ENCODE measurements at places on chromosomes 12 and 14. TPM values are rescaled to one million over a fixed set of nuclear protein-coding genes. Genes with fewer than 3 reads are reported as not detected.
A peak's percentile ranks its signal among the peaks of the same experiment; 100 is the strongest.

GRCh38 chr14:103061482-103061976 is 4.2 kb upstream of the CDC42BPB start:
- no peak for DNase-seq

- no peak for DNase-seq
Observed at GRCh38 chr14:31205681-31206535, 1.7 kb downstream of the HECTD1 start.

The PLD4 gene
- total RNA-seq = 0.08 TPM

The PRKAB1 gene
- total RNA-seq = 9.3 TPM

The KRT5 gene
- 1.4 TPM for total RNA-seq

DNA sequence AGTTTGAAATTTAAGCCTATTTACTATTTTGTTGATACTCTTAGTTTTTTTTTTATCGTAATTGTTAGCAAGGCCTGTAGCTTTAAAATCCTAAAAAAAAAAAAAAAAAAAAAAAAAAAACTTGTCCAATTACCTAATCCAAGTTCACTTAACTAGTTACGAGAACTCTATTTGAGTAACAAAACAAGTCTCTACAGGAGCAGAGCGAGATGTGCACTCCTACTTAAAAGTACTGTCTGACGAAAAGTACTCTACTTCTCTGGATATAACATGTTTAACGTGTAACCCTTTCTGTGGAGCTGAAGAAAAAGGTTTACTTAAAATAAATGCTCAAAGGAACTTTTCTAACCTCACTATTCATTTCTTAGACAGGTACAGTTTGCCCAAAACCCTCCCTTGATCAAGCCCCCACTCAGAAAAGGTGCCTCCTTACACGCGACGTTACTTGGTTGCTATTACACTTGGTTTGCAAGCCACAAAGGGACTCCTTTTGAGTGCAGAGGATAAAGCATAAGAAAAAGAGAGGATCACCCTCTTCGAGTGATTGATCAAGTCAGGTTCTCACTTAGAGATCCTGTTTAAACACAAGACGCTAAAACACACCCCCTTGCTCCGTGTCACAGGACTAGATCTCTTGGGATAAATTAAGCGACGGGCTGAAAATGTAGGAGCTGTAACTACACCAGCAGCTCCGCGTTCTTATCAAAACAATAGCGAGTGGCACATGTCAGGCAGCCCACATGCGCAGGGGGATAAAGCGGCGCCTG is 2.2 kb downstream of the BAZ1A start:
- DNase-seq = no peak

DNA sequence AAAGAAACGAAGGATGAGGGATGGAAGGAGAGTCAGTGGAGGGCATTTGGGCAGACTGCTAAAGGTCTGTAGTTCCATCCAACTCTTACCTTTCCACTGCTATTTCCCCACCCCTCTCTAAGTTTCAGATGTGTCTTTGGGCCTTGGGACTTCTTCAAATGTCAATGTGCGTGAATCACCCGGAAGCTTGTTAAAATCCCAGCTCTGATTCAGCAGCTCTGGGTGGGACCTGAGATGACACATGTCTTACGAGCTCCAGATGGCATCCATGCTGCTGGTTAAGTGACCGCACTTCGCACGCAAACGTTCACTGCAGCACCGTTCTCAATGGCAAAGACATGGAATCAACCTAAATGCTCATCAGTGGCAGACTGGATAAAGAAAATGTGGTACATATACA is 309.9 kb downstream of the VRK1 start:
- no peak for DNase-seq

The ACVRL1 gene
- total RNA-seq = 57.5 TPM

- no peak for DNase-seq
Observed at GRCh38 chr12:20628226-20628787, 66.8 kb upstream of the SLCO1C1 start.

- DNase-seq = no peak
Observed at GRCh38 chr14:68244262-68244980, 424.8 kb downstream of the RAD51B start.

The DBX2 gene
- total RNA-seq = 0.19 TPM

The MDGA2 gene
- total RNA-seq = not detected

GRCh38 chr14:90730206-90730766 is 85.9 kb downstream of the TTC7B start:
- DNase-seq = no peak

DNA sequence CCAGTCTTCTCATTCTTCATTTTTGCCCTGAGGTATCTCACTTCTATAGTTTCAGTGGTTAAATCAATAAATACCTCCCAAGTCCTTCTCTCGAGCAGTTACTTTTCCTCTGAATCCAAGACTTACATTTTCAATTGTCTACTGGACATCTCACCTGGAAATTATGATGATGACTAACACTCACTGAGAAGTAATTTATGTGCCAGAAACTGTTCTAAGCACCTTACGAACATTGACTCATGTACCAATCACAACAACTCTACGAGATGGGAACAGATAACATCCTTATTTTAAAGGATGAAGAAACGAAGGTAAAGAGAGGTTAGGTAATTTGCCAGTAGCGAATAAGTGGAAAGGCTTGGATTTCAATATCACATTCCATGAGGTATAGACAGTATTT is 94.1 kb downstream of the EML5 start:
- no peak for DNase-seq

The OR6C2 gene
- not detected for total RNA-seq

DNA sequence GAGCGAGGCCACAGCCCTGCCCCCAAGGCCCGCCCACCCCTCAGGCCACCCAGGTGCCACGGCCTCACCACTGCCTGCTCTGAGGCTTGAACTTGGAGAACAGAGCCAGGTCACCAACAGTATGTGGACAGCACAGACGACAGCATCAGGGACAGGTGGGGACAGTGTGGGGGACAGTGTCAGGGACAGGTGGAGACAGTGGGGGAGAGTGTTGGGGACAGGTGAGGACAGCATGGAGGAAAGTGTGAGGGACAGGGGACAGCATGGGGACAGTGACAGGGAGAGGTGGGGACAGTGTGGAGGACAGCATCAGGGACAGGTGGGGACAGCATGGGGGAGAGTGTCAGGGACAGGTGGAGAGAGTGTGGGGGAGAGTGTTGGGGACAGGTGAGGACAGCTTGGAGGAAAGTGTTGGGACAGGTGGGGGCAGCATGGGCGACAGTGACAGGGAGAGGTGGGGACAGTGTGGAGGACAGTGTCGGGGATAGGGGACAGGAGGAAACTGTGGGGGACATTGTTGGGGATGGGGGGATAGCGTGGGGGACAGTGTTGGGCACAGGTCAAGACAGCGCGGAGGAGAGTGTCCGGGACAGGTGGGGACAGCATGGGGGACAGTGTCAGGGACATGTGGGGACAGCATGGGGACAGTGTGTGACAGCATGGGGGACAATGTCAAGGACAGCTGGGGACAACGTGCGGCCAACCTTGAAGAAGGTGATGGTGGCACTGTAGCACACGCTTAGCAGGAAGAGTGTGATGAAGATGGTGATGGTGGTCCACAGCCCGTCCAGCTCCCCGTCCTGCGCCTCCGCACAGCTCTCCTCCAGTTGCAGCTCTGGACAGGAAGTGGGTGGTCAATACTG is 114.9 kb downstream of the TMEM121 start:
- DNase-seq = no peak

DNA sequence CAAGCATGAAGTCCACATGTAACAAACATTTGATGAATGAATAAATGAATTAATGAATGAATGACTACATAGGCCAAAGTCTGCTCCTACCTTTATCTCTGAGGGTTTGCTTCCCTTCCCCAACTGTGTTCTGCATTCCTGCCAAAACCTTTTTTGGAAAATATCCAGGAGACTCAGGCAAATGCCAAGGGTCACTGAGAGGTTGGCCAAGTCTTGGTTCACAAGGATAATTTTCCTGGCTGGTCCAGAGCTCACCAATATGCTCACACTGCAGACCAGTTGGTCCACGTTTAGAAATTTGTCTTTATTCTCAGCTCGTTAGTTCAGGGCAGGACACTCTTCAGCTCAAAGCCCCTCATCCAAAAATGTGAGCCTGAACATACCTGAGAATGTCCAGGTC is 10.2 kb downstream of the TMEM233 start:
- DNase-seq = no peak

The ZNF891 gene
- total RNA-seq = 0.82 TPM

DNA sequence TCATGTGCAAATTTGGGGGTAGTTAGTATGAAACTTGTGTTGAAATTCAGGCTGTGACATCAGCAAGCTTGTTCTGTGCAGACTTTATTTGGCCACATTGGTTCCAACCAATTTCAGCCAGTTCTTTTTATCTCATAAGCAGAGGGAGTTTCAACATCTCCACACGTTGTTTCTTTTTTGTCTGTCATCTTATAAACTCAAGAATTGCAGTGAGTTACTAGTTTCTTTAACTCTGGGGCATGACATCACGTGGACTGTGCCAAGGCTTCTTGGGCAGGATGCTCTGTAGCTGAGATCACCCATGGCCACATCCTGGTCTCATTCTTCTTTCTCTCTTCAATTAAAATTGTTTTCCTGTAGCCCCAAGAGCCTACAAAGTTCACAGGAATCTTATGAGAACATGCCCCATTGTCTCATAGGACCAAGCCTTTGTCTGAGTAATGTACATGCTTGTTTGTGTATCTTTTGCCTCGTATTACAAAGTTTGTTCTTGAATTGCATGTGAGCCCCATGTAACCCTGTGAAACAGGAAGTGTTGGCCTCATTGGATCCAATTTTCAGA is 982.0 kb upstream of the TMEM132C start:
- peak; percentile 73 for DNase-seq

The RERG gene
- total RNA-seq = 9.9 TPM

DNA sequence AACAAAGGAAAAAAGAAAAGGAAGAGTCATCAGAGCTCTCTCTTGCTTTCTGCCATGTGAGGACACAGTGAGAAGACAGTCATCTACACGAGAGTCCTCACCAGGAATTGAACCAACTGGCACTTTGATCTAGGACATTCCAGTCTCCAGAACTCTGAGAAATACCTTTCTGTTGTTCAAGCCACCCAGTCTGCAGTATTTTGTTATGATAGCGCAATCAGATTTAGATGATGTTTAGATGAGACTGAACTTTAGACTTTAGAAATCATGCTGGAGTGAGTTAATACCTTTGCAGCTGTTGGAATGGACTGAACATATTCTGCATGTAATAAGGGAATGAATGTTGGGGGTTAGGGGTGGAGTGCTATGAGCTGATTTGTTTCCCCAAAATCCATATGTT is 28.1 kb upstream of the RAB21 start:
- DNase-seq = no peak

The BDKRB2 gene
- total RNA-seq = 1.7 TPM

The MMP14 gene
- 58.0 TPM for total RNA-seq

DNA sequence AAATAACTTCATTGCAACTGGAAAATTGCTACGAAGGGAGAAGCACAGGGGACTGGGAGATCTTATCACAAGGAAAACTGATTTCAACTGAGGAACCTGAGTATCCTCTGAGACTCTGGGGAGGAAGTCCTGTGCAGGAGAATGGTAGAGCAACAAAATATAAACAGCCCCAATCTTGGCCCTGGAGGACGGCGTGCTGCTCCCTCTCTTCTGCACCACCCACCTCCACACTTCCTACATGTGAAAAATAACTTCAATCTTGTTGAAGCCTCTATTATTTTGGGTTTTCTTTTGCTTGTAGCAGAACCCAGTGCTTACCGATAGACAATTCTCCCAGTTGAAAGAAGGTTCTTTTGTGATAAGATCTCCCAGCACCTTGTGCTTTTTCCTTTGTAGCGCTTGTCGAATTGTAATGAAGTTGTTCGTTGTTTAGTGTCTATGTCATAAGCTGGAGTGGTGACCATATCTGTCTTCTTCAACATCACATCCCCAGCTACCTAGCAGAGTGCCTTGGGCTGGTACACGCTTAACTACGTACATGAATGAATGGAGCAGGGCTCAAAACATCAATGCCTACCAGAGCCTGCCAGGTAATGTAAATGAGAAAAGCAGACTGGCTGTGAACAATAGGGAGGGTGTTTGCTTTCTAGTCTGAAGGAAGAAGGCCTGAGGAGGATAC is 2.8 kb upstream of the CD4 start:
- no peak for DNase-seq

DNA sequence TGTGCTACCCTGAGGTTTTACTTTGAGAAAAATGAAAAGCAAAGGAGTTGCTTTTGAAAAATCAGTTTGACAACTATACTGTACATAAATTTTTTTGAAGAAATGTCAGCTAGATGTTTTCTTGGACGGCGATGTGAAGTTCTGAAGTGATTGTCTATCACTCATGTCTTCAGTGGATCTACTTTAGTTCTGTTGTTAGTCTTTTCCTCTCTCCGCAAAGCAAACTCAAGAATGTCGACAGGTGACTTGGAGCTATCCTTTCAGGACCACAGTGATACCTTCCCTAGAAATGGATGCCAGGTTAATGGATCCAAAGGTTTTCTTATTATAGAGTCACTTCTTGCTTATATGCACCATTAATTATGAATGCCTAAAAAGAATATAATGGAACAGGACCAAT is 1.2 kb downstream of the PTPRO start:
- DNase-seq = no peak
